ENCODE measurements at places on chromosomes 7 and 10.

GRCh38 chr7:150942591-150943452 is 35.3 kb downstream of the KCNH2 start:
- no peak for DNase-seq

- DNase-seq, result no peak
Measured at GRCh38 chr7:45976485-45976856, 55.4 kb upstream of the IGFBP3 start.

- DNase-seq, result no peak
Measured at GRCh38 chr7:154587792-154588191, 415.1 kb downstream of the PAXIP1 start.

GRCh38 chr10:29344073-29344820 is 55.4 kb downstream of the LYZL1 start:
- no peak for DNase-seq

DNA sequence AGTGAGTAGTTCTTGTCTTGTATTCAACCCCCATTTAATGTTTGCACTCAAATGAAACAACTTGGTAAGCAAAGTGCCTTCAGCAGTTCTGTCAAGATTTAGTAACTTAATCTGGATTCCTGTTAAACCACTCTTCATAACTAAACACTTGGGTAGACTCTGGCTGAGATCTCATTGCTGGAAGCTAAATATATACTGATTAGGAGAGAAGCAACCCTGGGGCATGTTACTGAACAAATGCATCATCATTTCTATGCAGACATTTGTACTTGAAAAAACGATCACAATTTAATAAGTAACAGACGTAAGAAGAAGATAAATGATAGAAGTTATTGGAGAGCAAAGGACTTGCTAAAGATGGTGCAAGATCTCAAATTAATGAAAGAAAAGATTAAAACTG is 308.4 kb upstream of the POM121L12 start:
- no peak for DNase-seq

DNA sequence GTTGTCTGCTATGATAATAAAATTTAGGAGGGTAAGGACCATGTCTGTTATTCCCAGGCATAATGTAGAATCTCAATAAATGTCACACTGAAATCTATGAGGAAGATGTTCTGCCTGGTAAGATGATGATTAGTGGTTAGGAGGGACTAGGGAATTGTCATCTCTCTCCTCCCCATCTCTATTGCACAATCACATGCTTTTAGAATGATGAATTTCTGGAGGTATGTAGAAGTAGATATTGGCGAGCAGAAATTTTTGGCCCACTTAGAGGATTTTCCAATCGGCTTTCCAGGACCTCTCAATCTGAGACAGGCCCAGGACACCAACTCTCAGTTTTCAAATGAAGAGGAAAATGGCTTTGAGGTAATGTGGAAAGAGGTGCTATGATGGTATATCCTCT is 2.0 kb upstream of the PITX3 start:
- DNase-seq, result no peak

GRCh38 chr10:52965938-52966401 is 193.4 kb upstream of the MBL2 start:
- DNase-seq, result no peak

DNA sequence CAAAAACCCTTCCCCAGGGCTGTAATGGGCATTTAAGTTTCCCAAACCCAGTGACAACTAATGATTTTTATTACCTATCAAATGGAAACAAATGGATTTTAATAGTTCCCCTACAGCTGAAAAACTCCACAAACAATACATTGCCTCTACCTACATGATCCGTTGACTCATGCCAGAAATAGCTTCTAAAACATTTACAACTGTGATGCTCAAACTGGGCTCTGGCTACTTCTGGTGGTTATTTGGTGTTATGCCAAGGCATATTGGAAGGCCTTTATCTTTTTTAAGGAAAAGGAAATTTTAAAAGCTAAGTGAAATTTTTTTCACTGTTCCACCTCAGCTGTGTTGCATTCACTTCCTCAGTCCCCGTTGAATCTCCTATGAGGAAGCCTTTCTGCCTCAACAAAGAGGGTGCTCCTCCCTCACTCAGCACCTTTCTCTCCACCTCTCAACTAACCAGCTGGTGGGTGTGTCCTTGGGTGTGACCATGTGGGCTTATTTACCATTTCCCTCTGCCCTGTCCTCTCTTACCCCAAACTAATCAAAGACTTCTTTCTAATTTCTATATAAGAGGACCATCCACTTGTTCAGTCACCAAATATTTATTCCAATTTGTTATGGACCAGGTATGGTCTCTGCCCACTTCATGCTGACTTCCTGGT is 82.9 kb downstream of the PRTFDC1 start:
- DNase-seq, result no peak
